Airway epithelial cell (primary cell): ENCODE measurements at places on chromosomes 2 and 18. TPM values are rescaled to one million over a fixed set of nuclear protein-coding genes. Genes with fewer than 3 reads are reported as not detected.

The PLEKHM3 gene
- total RNA-seq = 3.9 TPM in 2 replicates

The DIPK1C gene
- total RNA-seq = not detected in 2 replicates

The GKN2 gene
- total RNA-seq = not detected in 2 replicates

The UGT1A6 gene
- 35.8 and 38.9 TPM in 2 replicates for total RNA-seq

The EML6 gene
- 0.42 and 1.8 TPM in 2 replicates for total RNA-seq

The LGALSL gene
- total RNA-seq = 26.9 and 50.7 TPM in 2 replicates

The RAB27B gene
- 14.2 and 22.4 TPM in 2 replicates for total RNA-seq

The SPEG gene
- total RNA-seq = 7.5 and 9.0 TPM in 2 replicates

The MATN3 gene
- total RNA-seq = 0.70 and 1.2 TPM in 2 replicates

The FAHD2B gene
- total RNA-seq = 7.5 and 10.3 TPM in 2 replicates

The PKP4 gene
- total RNA-seq = 20.2 and 32.1 TPM in 2 replicates

The FOXD4L1 gene
- 0.05 TPM in 1 of 2 replicates, not detected in the other for total RNA-seq

The SLC9A4 gene
- total RNA-seq = not detected in 2 replicates

The KLHL14 gene
- total RNA-seq = not detected in 2 replicates

The KCNK3 gene
- not detected in 2 replicates for total RNA-seq

The CAVIN2 gene
- 4.9 and 7.9 TPM in 2 replicates for total RNA-seq

The KCNS3 gene
- 13.7 and 16.9 TPM in 2 replicates for total RNA-seq

The PCARE gene
- total RNA-seq = not detected in 2 replicates

The LRRC30 gene
- total RNA-seq = not detected in 2 replicates

The CCNT2 gene
- total RNA-seq = 10.6 and 13.2 TPM in 2 replicates

The ONECUT2 gene
- under 0.01 TPM in 2 replicates for total RNA-seq

The LAMA3 gene
- total RNA-seq = 362 and 462 TPM in 2 replicates

The ALLC gene
- total RNA-seq = not detected in 2 replicates

The SLC8A1 gene
- total RNA-seq = 1.1 TPM in 2 replicates

The UPP2 gene
- total RNA-seq = not detected in 2 replicates

The CD8A gene
- total RNA-seq = not detected in 2 replicates

The CASP10 gene
- 3.8 and 5.6 TPM in 2 replicates for total RNA-seq

The SGPP2 gene
- total RNA-seq = 15.7 and 16.4 TPM in 2 replicates

The PRSS56 gene
- total RNA-seq = not detected in 2 replicates

The IKZF2 gene
- total RNA-seq = 14.9 and 20.2 TPM in 2 replicates

The GIGYF2 gene
- total RNA-seq = 29.7 and 36.9 TPM in 2 replicates

The HAAO gene
- not detected in 2 replicates for total RNA-seq

The DCDC2C gene
- not detected in 2 replicates for total RNA-seq

The KIAA2012 gene
- total RNA-seq = not detected in 2 replicates

The SERPINB10 gene
- total RNA-seq = 0.23 and 0.28 TPM in 2 replicates

The GKN1 gene
- not detected in 2 replicates for total RNA-seq

The TRAPPC12 gene
- 61.6 and 64.5 TPM in 2 replicates for total RNA-seq

The TWIST2 gene
- 10.0 and 14.7 TPM in 2 replicates for total RNA-seq

The CEP76 gene
- total RNA-seq = 7.9 and 9.2 TPM in 2 replicates

The NFE2L2 gene
- total RNA-seq = 78.7 and 84.8 TPM in 2 replicates

The HOXD13 gene
- total RNA-seq = not detected in 2 replicates

The KCNIP3 gene
- 0.23 and 0.99 TPM in 2 replicates for total RNA-seq

The CCBE1 gene
- total RNA-seq = 0.85 and 3.0 TPM in 2 replicates
